ENCODE measurements at places on chromosomes 6 and 20. TPM values are rescaled to one million over a fixed set of nuclear protein-coding genes. Genes with fewer than 3 reads are reported as not detected.

Gene GPRC6A
- total RNA-seq = 0.09 TPM

Gene ENPP3
- total RNA-seq = not detected

GRCh38 chr20:12083269-12083668, 165.6 kb downstream of the BTBD3 start:
- no peak overlapping the region for H3K27ac ChIP-seq
- H3K36me3 ChIP-seq = no peaks in the 10 kb centered on the region
- no peaks in the 10 kb centered on the region for H3K4me1 ChIP-seq
- no peaks in the 10 kb centered on the region for H3K27me3 ChIP-seq
- no peak for DNase-seq
- H3K4me3 ChIP-seq = no peak overlapping the region

GRCh38 chr6:97778290-97779038, 495.4 kb upstream of the MMS22L start:
- H3K36me3 ChIP-seq = no peaks in the 10 kb centered on the region
- peak; percentile 47 for DNase-seq
- H3K27ac ChIP-seq = no peak overlapping the region
- H3K4me1 ChIP-seq = peaks cover 19% of the 10 kb centered on the region
- H3K27me3 ChIP-seq = no peaks in the 10 kb centered on the region
